ENCODE measurements at places on chromosomes 2 and 18. TPM values are rescaled to one million over a fixed set of nuclear protein-coding genes. Genes with fewer than 3 reads are reported as not detected.

- DNase-seq, result no peak
Measured at GRCh38 chr2:157309878-157310277, 15.7 kb downstream of the ERMN start.

DNA sequence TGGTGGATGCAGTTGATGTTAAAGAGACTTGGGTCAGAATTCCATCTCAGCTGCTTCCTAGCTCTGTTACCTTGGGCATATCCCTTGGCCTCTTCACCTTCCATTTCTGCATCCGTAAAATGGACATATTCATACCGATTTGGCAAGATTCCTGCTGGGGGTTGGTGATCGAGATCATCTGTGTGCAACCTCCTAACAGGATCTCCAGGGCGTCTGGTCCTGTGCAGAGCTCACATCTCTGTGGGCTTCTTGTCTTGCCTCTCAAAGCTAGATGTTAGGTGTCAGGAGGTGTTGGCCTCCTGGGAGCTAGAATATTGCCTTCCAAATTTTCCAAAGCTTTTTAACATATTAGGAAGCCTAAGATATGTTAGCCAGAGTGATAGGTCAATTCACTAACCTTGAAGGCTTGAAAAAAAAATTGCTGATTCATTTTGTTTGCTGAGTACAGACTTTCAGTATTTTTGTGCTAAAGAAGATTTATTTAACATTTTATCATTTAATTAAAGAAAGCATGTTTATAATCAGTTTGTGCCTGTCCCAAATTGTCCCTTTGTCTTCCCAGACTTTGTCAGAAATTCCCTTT is 69.7 kb upstream of the ZNF516 start:
- DNase-seq, result no peak

GRCh38 chr2:200408428-200409316 is 101.2 kb downstream of the KCTD18 start:
- no peak for DNase-seq

GRCh38 chr2:28325567-28326468 is 66.8 kb upstream of the FOSL2 start:
- no peak for DNase-seq

DNA sequence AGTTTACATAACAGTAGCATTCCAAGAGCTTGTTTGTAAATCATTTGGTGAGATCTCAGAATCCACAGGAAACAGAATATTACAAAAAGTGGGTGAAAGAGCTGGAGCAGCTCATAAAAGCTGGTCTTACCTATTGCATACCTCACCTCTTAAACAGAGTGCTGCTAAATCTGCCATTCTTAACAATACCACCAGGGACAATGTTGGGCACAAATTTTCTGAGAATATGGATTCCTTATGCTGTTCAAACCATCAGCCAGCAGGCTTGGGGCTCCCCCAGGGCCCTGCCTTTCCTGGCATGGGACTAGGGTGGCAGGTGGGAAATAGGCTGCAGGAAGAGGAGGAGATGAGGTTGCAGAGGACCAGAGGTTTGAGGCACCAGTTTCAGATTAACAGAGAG is 55.6 kb downstream of the TGFA start:
- no peak for DNase-seq

The CNTNAP5 gene
- polyA plus RNA-seq, result not detected
